ENCODE measurements at places on chromosomes 16 and 17. TPM values are rescaled to one million over a fixed set of nuclear protein-coding genes. Genes with fewer than 3 reads are reported as not detected.

- H3K4me1 ChIP-seq: peaks cover 4% of the 10 kb centered on the region
- no peak overlapping the region for H3K4me3 ChIP-seq
- no peak for DNase-seq
- peaks cover 49% of the 10 kb centered on the region for H3K36me3 ChIP-seq
- H3K27ac ChIP-seq: no peak overlapping the region
- no peaks in the 10 kb centered on the region for H3K27me3 ChIP-seq
Observed at GRCh38 chr17:42985225-42985624, 4.9 kb downstream of the RUNDC1 start.

- no peak for DNase-seq
- peaks cover 13% of the 10 kb centered on the region for H3K36me3 ChIP-seq
- H3K4me3 ChIP-seq: no peak overlapping the region
- H3K4me1 ChIP-seq: peaks cover 36% of the 10 kb centered on the region
- H3K27me3 ChIP-seq: no peaks in the 10 kb centered on the region
Observed at GRCh38 chr17:82108961-82109475, 11.0 kb upstream of the FASN start.

RNF222 gene
- not detected for polyA plus RNA-seq

GRCh38 chr17:45106096-45106495, 26.2 kb downstream of the PLCD3 start:
- peaks cover 19% of the 10 kb centered on the region for H3K36me3 ChIP-seq
- H3K27ac ChIP-seq: no peak overlapping the region

TMEM238L gene
- polyA plus RNA-seq: not detected

MARCHF10 gene
- 0.16 TPM for polyA plus RNA-seq

DNA sequence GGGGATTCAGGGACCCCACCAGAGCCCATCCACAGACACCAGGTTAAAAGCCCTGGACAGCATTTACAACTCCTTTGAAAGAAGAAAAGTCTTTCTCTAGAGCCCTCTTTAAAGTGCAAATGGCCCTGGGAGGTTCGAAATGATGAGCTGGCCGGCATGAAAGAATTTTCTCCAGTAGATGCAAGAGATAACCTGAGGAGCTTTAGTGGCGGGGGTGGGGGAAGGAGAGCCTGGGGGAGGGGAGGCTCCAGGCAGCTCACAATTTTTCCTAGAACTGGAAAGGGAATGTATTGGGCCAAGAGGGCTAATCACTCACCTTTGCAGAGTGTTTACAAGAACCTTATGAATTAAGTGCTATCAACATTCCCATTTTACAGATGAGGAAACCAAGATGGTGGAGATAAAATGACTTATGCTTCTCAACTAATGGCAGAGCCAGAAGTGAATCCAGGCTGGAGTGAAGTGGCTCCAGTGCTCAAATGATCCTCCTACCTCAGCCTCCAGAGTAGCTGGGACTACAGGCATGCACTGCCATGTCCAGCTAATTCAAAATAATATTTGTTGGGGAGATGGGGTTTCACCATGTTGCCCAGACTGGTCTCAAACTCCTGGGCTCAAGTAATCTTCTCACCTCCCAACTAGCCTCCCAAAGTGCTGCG, 4.2 kb upstream of the CDH1 start:
- H3K27me3 ChIP-seq: peaks cover 11% of the 10 kb centered on the region
- no peak overlapping the region for H3K27ac ChIP-seq
- DNase-seq: no peak
- no peaks in the 10 kb centered on the region for H3K36me3 ChIP-seq
- no peak overlapping the region for H3K4me3 ChIP-seq

DNA sequence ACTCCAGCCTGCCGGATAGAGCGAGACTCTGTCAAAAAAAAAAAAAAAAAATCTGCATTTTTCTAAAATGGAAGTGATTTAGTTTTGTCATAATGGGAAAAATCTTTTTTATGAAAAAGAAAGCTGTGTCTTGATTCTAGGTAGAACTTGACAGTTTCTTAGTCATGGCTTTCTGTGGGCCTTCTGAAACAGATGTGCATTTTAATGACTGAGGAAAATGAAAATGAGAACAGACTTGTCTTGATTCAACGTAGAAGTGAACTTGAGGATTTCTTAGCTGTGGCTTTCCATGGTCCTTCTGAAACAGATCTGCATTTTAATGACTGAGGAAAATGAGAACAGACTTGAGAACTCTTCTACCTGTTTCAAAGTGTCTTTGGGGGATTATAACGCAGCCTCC, 171.7 kb downstream of the VPS53 start:
- DNase-seq: no peak
- H3K4me1 ChIP-seq: no peaks in the 10 kb centered on the region
- H3K27me3 ChIP-seq: no peaks in the 10 kb centered on the region
- H3K4me3 ChIP-seq: no peak overlapping the region
- peaks cover 4% of the 10 kb centered on the region for H3K36me3 ChIP-seq
- no peak overlapping the region for H3K27ac ChIP-seq

- peaks cover 16% of the 10 kb centered on the region for H3K4me1 ChIP-seq
- no peak overlapping the region for H3K4me3 ChIP-seq
- H3K27ac ChIP-seq: no peak overlapping the region
Observed at GRCh38 chr16:57098188-57098841, 5.9 kb downstream of the CPNE2 start.

DNA sequence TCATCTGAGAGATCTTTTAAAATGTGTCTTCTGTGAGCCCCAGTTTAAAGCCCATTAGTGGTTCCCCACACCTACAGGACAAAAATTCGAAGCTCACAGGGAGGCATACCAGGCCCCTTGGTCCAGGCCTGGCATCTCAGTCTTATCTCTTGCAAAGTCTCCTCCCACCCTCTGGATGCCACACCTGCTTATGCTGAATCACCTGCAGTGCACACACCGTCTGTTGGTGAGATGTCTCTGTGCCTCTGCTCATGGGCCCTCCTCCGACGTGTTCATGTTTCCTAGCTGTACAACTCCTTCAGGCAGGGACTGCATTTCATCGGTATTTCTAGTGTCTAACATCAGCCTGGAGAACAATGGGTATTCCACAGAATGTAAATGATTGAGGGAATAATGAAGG, 41.6 kb downstream of the RNF157 start:
- no peak overlapping the region for H3K4me3 ChIP-seq
- no peaks in the 10 kb centered on the region for H3K36me3 ChIP-seq
- no peak for DNase-seq
- no peaks in the 10 kb centered on the region for H3K27me3 ChIP-seq
- H3K4me1 ChIP-seq: peaks cover 13% of the 10 kb centered on the region

DNA sequence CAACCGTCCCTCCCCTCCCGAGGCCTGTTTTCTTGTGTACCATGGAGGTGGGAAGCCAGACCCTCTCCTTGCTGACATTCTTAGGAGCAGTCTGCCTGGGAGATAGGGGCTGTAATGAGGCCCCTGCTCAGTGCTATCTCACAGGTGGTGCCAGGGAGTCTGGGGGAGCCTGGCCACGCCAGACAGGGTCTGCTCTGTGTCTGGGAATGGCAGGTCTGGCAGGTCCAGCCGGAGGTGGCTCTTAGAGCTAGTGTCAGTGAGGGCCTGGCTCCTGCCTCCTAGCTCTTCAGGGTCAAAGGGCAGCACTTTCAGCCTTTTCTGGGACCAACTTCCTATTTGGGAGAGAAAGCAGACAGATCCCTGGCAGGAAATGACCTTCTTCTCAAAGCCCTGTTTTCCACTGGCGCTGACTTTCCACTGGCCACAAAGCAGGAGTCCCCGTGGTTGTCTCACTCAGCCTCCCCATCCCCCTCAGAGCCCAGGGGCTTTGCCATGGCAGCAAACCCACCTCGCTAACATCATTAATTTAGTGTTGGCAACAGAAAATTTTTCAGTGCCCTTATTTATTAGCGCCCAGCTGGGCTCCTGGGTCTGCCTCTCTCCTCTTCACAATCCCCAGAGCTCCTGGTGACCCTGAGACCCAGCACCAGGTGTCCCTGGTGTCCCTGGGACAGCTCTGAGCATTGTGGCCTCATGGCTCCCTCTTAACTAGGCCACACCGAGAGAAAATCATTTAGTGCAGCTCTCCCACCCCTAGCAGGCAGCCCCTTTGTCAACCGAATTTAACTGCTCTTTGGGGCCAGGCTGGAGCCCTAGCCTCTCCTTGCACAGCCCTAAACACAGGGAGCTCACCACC, 24.0 kb upstream of the DOK4 start:
- H3K4me1 ChIP-seq: no peaks in the 10 kb centered on the region
- no peak overlapping the region for H3K27ac ChIP-seq
- H3K4me3 ChIP-seq: no peak overlapping the region
- H3K36me3 ChIP-seq: no peaks in the 10 kb centered on the region
- H3K27me3 ChIP-seq: no peaks in the 10 kb centered on the region

GRCh38 chr17:67044016-67044772, at the start of gene CACNG1:
CACNG1 (plus strand) TSS chr17:67044554; CDS start chr17:67044661, 107 bp downstream.
- H3K4me3 ChIP-seq: no peak within 1 kb of the TSS
- H3K27me3 ChIP-seq: no peaks in the 10 kb centered on the region
- no peaks in the 10 kb centered on the region for H3K36me3 ChIP-seq
- H3K4me1 ChIP-seq: no peaks in the 10 kb centered on the region
- no peak within 1 kb of the TSS for H3K27ac ChIP-seq
- peak; percentile 38 for DNase-seq

CA10 gene
- not detected for polyA plus RNA-seq

DNA sequence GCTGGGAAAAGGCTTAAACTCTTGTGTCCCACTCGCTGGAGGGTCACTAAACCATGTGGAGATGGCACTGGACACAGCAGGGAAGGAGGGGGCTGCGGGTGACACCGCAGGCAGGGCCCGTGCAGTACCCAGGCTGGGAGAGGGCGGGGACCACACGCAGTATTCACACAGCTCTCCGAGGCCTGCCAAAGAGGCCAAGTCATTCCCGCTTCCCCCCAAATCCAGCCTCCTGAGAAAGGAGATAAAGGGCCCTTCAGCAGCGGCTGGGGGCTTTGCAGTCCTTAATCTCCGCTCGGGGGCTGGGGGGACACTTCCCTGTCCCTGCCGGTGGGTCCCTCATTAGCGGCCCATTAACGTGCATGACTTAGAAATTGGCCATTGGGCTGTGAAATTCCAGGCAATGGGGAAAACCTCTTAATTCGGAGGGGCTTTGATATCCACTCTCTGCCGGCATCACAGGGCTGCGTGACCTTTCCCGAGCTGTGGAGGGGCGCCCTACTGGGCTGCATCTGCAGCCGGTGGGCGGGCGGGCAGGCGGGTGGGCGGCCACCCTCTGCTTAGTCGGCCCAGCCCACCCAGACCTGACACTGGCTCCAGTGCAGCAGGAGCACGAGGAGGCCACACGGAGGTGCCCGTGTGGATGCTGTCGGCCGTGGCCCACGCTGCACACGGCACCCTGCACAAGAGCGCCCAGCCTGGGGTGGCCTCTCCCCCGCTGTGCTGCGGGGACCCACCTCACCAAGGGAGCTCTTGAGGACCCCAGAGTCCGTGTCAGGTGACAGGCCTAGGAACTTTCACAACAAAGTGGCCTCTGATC, 2.6 kb upstream of the SLC38A8 start:
- H3K27me3 ChIP-seq: no peaks in the 10 kb centered on the region
- H3K27ac ChIP-seq: no peak overlapping the region
- H3K36me3 ChIP-seq: no peaks in the 10 kb centered on the region
- DNase-seq: no peak
- H3K4me3 ChIP-seq: no peak overlapping the region

- DNase-seq: no peak
- H3K4me1 ChIP-seq: peaks cover 13% of the 10 kb centered on the region
- H3K27ac ChIP-seq: no peak overlapping the region
- H3K36me3 ChIP-seq: no peaks in the 10 kb centered on the region
Observed at GRCh38 chr16:25038239-25038954, 23.2 kb upstream of the ARHGAP17 start.

SULT1A2 gene
- not detected for polyA plus RNA-seq

FOXN1 gene
- not detected for polyA plus RNA-seq

DNA sequence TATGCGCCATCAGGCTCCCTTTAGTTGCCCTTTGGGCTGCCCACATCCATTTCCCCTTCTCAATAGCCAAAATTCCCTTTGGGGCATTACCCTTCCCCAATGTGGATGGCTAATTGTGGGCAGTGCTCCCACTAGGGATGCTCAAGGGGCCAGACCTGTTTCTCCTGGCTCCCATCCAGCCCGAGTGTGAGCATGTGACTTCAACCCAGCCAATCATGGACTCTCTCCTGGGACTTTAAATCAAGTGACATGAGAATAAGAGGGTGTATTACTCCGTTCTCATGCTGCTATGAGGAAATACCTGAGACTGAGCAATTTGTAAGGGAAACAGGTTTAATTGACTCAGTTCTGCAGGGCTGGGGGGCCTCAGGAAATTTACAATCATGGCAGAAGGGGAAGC, 60.9 kb upstream of the WSB1 start:
- no peaks in the 10 kb centered on the region for H3K4me1 ChIP-seq
- no peak overlapping the region for H3K27ac ChIP-seq
- H3K4me3 ChIP-seq: no peak overlapping the region
- no peaks in the 10 kb centered on the region for H3K27me3 ChIP-seq

GRCh38 chr16:914440-914839, 56.3 kb downstream of the LMF1 start:
- no peaks in the 10 kb centered on the region for H3K27me3 ChIP-seq
- no peak overlapping the region for H3K4me3 ChIP-seq
- H3K4me1 ChIP-seq: no peaks in the 10 kb centered on the region
- no peak for DNase-seq

DNA sequence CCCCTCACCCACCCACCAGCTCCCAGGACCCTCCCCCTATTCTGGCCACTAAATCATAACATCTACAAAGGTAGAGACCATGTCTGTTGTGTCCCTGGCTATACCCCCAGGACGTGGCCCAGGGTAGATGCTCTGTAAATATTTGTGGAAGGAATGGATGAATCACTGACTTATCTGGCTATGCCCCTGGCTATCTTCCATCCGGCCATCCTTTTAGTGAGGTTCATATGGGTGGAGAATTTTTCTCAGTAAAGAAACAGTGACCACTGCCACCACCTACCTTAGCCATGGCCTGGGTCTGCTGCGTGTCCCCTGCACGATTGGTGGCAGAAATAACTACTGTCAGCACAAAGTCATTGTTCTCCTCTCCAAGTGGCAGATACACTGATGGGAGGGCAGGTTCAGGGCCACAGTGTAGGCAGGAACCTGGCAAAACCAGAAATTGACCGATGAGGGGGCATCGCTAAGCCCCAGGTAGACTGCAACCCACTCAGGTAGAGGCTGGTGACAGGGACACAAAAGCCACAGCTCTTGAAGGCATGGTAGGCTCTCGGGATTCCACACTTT, 63.1 kb upstream of the BCO1 start:
- H3K36me3 ChIP-seq: no peaks in the 10 kb centered on the region
- no peak overlapping the region for H3K4me3 ChIP-seq
- DNase-seq: no peak
- H3K27ac ChIP-seq: no peak overlapping the region
- H3K4me1 ChIP-seq: no peaks in the 10 kb centered on the region

GRCh38 chr17:30958187-30958586, 12.7 kb upstream of the RNF135 start:
- H3K4me1 ChIP-seq: no peaks in the 10 kb centered on the region
- no peak for DNase-seq
- no peak overlapping the region for H3K4me3 ChIP-seq
- H3K36me3 ChIP-seq: no peaks in the 10 kb centered on the region

RNF227 gene
- polyA plus RNA-seq: 7.4 TPM
